ENCODE measurements at places on chromosomes 5 and 9. TPM values are rescaled to one million over a fixed set of nuclear protein-coding genes. Genes with fewer than 3 reads are reported as not detected.

The KIF12 gene
- polyA plus RNA-seq = 130 TPM

The TUBB4B gene
- 296 TPM for polyA plus RNA-seq

The ANKRD34B gene
- 0.29 TPM for polyA plus RNA-seq

The IFNA5 gene
- not detected for polyA plus RNA-seq

The PTCD2 gene
- polyA plus RNA-seq = 9.2 TPM

The C9orf43 gene
- polyA plus RNA-seq = 0.91 TPM

The IL9 gene
- polyA plus RNA-seq = not detected

The SARDH gene
- 7.4 TPM for polyA plus RNA-seq

The RORB gene
- polyA plus RNA-seq = 0.25 TPM

The PCDHGB1 gene
- 1.9 TPM for polyA plus RNA-seq

The AK8 gene
- 3.8 TPM for polyA plus RNA-seq

The DRD1 gene
- polyA plus RNA-seq = not detected

The TMOD1 gene
- polyA plus RNA-seq = 2.9 TPM

The GRK6 gene
- polyA plus RNA-seq = 22.2 TPM

The MZB1 gene
- 0.25 TPM for polyA plus RNA-seq

The FBP2 gene
- polyA plus RNA-seq = not detected

The ARL14EPL gene
- polyA plus RNA-seq = not detected

The FBP1 gene
- 3.8 TPM for polyA plus RNA-seq

The ESM1 gene
- 1.4 TPM for polyA plus RNA-seq

The SLC34A3 gene
- 0.37 TPM for polyA plus RNA-seq

The GARIN3 gene
- polyA plus RNA-seq = not detected

The CBY3 gene
- 1.4 TPM for polyA plus RNA-seq

The PCDHA2 gene
- 0.61 TPM for polyA plus RNA-seq

The PCDHB3 gene
- polyA plus RNA-seq = 4.9 TPM

The HAVCR2 gene
- polyA plus RNA-seq = 11.7 TPM

The CAMK2A gene
- 0.75 TPM for polyA plus RNA-seq

The FOXD4L4 gene
- not detected for polyA plus RNA-seq

The PCDHA9 gene
- polyA plus RNA-seq = 0.06 TPM

The GDA gene
- polyA plus RNA-seq = 0.23 TPM

The MLANA gene
- 0.99 TPM for polyA plus RNA-seq

The ANXA2R gene
- polyA plus RNA-seq = 1.1 TPM

The GNAQ gene
- polyA plus RNA-seq = 75.1 TPM

The SLC25A2 gene
- polyA plus RNA-seq = 0.17 TPM

The FIBCD1 gene
- 0.36 TPM for polyA plus RNA-seq

The ACTBL2 gene
- polyA plus RNA-seq = not detected

The SPAG8 gene
- polyA plus RNA-seq = 5.6 TPM

The SLC34A1 gene
- 178 TPM for polyA plus RNA-seq

The PCDHGB5 gene
- 10.3 TPM for polyA plus RNA-seq

The DND1 gene
- 0.24 TPM for polyA plus RNA-seq

The C5orf52 gene
- not detected for polyA plus RNA-seq

The CATSPER3 gene
- 0.67 TPM for polyA plus RNA-seq

The FLT4 gene
- polyA plus RNA-seq = 9.3 TPM
